ENCODE measurements at places on chromosomes 1 and 21.
A peak's percentile ranks its signal among the peaks of the same experiment; 100 is the strongest.

GRCh38 chr21:35601211-35601610 is 459.1 kb downstream of the SETD4 start:
- DNase-seq: no peak

GRCh38 chr1:1598720-1599029 is 1.3 kb downstream of the FNDC10 start:
- DNase-seq: no peak

DNA sequence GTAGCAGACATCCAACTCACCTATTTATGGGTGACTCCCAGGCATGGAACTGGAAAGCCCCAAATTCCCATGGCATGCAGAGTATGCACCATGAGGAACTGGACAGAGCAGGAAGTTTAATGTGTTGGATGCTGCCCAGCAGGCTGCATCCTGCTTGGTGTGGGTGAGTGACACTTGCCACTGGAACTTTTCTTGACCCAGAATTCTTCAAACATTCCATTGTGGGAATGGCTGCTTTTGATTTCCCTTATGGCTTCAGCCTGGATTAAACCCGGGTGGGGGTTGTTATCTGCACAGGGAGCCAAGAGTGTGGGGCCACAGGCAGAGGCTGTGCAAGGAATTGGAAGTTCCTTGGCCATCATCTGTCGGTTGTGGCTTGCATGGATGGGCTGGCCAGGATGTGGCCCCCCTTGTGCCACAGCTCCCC is 26.9 kb upstream of the BACE2 start:
- peak; percentile 26 for DNase-seq

DNA sequence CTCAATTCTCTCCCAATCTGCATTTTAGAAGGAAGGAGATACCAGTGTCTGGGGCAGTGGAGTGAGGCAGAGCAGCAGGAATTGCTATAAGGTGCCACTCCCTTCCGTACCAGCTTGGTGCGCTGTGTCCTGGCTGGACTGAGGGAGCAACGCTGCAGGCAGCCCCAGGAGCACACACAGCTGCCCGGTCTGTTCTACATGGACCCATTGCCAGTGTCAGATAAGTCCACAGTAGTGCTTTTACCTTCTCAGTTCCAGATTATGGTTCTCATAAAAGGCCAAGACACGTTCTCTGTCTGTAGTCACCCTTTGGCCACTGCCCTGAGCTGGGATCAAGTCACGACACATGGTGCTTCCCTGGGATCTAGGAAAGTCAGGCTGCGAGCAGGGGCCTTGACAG is 44.1 kb upstream of the BARHL2 start:
- DNase-seq: no peak

GRCh38 chr21:45847870-45848269 is 133.7 kb upstream of the COL6A1 start:
- DNase-seq: no peak

DNA sequence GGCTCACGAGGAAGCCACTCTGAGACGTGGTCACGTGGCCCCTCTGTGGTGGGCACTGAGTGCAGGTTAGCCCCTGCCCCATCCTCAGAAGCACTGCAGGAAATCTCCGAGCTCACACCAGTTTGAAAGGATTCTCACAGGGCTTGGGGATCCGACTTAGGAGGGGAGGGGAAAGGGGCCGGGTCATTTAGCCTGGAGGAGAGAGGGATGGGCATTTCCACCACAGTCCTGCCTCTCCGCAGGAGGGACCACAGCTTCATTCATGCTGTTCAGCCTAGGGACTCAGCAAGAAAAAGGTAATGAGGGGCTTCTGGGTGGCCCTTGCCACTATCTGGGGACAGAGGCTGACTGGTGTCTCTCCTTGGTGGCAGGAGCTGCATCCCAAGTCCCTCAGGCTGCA is 126.5 kb downstream of the NPHP4 start:
- no peak for DNase-seq

GRCh38 chr1:6477039-6477820 is 11.3 kb upstream of the TNFRSF25 start:
- no peak for DNase-seq

GRCh38 chr1:195979646-195980045 is 628.6 kb downstream of the KCNT2 start:
- DNase-seq: no peak

- no peak for DNase-seq
Observed at GRCh38 chr1:183048087-183049085, 25.2 kb downstream of the LAMC1 start.

Measured in HS-5 (cell line).